Myometrial cell (primary cell): ENCODE measurements at places on chromosomes 11 and 22. TPM values are rescaled to one million over a fixed set of nuclear protein-coding genes. Genes with fewer than 3 reads are reported as not detected.

Gene OR10S1
- not detected in 2 replicates for total RNA-seq

Gene TCN1
- not detected in 2 replicates for total RNA-seq

Gene DNHD1
- total RNA-seq, result 0.86 and 3.0 TPM in 2 replicates

Gene TTLL1
- total RNA-seq, result 9.7 and 11.2 TPM in 2 replicates

Gene CTSW
- 0.71 TPM in 1 of 2 replicates, not detected in the other for total RNA-seq

Gene PIK3IP1
- 26.4 and 32.0 TPM in 2 replicates for total RNA-seq

Gene KRTAP5-8
- total RNA-seq, result not detected in 2 replicates

Gene EIF3F
- total RNA-seq, result 324 and 366 TPM in 2 replicates

Gene TMEM151A
- not detected in 2 replicates for total RNA-seq

Gene FAM227A
- total RNA-seq, result 0.58 and 1.8 TPM in 2 replicates

Gene FAM180B
- total RNA-seq, result not detected in 2 replicates

Gene SLC37A2
- total RNA-seq, result 5.2 and 5.5 TPM in 2 replicates

Gene PIH1D2
- 1.2 and 4.9 TPM in 2 replicates for total RNA-seq

Gene SERHL2
- 6.9 and 20.2 TPM in 2 replicates for total RNA-seq

Gene IGLL1
- not detected in 2 replicates for total RNA-seq

Gene UBASH3B
- 13.3 and 21.3 TPM in 2 replicates for total RNA-seq

Gene RIMBP3C
- total RNA-seq, result 0.18 TPM in 1 of 2 replicates, not detected in the other

Gene PANX3
- total RNA-seq, result not detected in 2 replicates

Gene PGR
- total RNA-seq, result 0.58 and 2.8 TPM in 2 replicates

Gene TTC36
- not detected in 2 replicates for total RNA-seq

Gene CALCA
- total RNA-seq, result not detected in 2 replicates

Gene BDNF
- total RNA-seq, result 2.0 and 3.7 TPM in 2 replicates

Gene GNAZ
- 0.58 and 0.71 TPM in 2 replicates for total RNA-seq

Gene GGT1
- 1.2 and 10.1 TPM in 2 replicates for total RNA-seq

Gene ALDH3B2
- total RNA-seq, result not detected in 2 replicates

Gene SPDYC
- total RNA-seq, result not detected in 2 replicates

Gene OR4D5
- not detected in 2 replicates for total RNA-seq

Gene HPS4
- 12.4 and 22.0 TPM in 2 replicates for total RNA-seq

Gene KCNJ4
- total RNA-seq, result not detected in 2 replicates

Gene APOBEC3B
- 28.5 and 29.6 TPM in 2 replicates for total RNA-seq

Gene MEI1
- 4.6 and 8.6 TPM in 2 replicates for total RNA-seq

Gene OR4C16
- total RNA-seq, result not detected in 2 replicates

Gene ADAMTS15
- under 0.01 TPM in 1 of 2 replicates, not detected in the other for total RNA-seq

Gene HIRA
- 17.3 and 20.9 TPM in 2 replicates for total RNA-seq

Gene LMO2
- not detected in 2 replicates for total RNA-seq

Gene SCUBE2
- total RNA-seq, result 0.18 and 0.29 TPM in 2 replicates

Gene CLCF1
- 6.3 and 11.2 TPM in 2 replicates for total RNA-seq

Gene ASRGL1
- not detected in 2 replicates for total RNA-seq

Gene NXPE4
- total RNA-seq, result not detected in 2 replicates

Gene DBX1
- total RNA-seq, result not detected in 2 replicates

Gene DKK3
- 211 and 334 TPM in 2 replicates for total RNA-seq

Gene CLMP
- total RNA-seq, result 64.6 and 110 TPM in 2 replicates

Gene ROBO3
- 7.4 and 23.6 TPM in 2 replicates for total RNA-seq

Gene STT3A
- total RNA-seq, result 229 and 270 TPM in 2 replicates

Gene KCNE3
- 0.86 and 0.89 TPM in 2 replicates for total RNA-seq

Gene NAALADL1
- total RNA-seq, result 71.2 and 99.7 TPM in 2 replicates

Gene RCOR2
- 1.7 and 3.0 TPM in 2 replicates for total RNA-seq

Gene MS4A7
- total RNA-seq, result not detected in 2 replicates

Gene PRG3
- total RNA-seq, result not detected in 2 replicates
